ENCODE measurements at places on chromosomes 13 and 19.
A peak's percentile ranks its signal among the peaks of the same experiment; 100 is the strongest.

GRCh38 chr19:9323557-9323918 is 441 bp upstream of the ZNF559 start:
- DNase-seq: peak; percentile 76

DNA sequence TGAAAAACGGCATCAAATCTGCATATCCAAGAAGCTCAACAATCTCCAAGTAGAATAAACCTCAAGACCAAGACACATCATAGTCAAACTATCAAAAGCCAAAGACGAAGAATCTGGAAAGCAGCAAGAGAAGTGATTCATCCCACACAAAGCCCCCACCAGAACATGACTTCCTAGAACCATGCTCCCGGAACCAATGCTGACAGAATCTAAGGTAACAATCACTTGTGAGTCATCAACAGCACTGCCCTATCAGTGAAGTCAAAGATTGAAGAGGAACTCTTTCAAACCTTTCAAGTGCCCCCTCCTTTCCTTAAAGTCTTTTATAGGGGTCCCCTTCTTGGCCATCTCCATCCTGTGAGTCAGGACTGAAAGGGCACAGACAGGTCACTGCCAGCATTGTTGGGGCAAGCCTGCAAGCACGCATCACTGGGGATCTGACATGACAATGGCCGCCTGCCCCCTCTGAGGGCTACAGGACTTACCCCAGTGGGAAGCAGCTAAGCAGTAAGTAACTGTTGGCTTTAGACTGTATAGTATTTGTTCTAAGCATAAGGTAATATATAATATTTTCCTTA is at the start of gene CCDC70:
TSS of gene CCDC70 (plus strand) at position 247 of the 578 bp plus-strand sequence. CDS start 3,443 bp downstream, outside the sequence.
- no peak for DNase-seq

DNA sequence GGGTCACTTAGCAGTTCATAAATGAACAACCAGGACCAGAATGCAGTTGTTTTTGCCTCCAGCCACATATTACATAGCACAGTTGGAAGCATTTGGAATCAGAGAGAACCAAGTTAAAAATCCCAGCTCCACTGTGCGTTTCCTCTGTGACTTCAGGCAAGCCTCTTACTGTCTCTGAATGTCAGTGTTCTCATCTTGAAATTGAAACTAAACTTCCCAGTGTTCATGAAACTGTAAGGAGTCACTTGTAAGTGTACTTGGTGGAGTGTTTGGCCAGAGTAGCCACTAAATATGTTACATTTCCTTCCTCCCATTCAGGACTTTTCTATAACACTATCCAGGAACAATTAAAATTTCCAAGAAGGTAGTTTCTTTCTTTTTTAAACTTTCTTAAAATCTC is 276.8 kb downstream of the KCNRG start:
- no peak for DNase-seq

DNA sequence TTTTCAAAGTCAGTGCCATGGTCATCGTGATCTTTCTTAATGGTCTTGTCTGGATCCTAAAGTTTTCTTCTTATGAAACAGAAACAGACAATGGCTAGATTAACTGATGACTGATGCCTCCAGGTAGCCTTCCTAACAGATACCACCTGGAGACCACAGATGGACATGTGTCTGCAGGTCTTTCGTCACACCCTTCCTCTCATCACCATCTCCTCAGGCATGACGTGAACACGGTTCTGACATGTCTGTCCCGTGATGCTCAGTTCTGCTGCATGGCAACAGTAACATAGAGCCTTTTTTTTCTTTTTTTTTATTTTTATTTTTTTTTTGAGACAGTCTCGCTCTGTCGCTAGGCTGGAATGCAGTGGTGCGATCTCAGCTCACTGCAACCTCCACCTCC is 13.1 kb upstream of the LAMP1 start:
- DNase-seq: no peak

GRCh38 chr19:18708452-18709231 is 25.2 kb downstream of the CRTC1 start:
- no peak for DNase-seq

DNA sequence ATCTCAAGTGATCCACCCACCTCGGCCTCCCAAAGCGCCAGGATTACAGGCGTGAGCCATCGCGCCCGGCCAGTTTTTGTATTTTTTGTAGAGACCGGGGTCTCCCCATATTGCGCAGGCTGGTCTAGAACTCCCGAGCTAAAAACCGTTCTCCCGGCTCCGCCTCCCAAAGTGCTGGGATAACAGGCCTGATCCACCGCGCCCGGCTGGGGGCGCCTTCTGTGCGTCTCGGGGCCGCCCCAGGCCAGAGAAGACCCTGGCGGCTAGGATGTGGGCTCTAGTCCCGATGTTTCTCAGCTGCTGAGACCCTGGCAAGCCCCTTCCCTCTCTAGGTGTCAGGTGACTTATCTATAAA is 3.6 kb downstream of the ARHGAP45 start:
- DNase-seq: no peak

- no peak for DNase-seq
Measured at GRCh38 chr13:44573071-44573470, 3.1 kb downstream of the TSC22D1 start.

DNA sequence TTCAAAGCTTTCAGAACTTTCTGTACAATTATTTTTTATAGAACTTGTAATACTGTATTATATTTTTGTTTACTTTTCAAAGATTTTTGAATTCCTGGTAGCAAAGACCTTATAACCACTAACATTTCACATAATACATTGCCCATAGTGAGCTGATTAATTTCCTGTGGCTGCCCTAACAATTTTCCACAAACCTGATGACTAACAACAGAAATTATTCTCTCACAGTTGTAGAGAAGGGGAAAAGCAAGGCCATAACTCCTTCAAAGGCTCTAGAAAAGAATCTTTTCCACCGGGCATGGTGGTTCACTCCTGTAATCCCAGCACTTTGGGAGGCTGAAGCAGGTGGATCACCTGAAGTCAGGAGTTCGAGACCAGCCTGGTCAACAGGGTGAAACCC is 19.1 kb downstream of the KLF12 start:
- DNase-seq: no peak

GRCh38 chr13:70051531-70051930 is 56.1 kb upstream of the ATXN8OS start:
- DNase-seq: no peak

- DNase-seq: no peak
Measured at GRCh38 chr13:112734696-112735547, 45.1 kb downstream of the ATP11A start.

DNA sequence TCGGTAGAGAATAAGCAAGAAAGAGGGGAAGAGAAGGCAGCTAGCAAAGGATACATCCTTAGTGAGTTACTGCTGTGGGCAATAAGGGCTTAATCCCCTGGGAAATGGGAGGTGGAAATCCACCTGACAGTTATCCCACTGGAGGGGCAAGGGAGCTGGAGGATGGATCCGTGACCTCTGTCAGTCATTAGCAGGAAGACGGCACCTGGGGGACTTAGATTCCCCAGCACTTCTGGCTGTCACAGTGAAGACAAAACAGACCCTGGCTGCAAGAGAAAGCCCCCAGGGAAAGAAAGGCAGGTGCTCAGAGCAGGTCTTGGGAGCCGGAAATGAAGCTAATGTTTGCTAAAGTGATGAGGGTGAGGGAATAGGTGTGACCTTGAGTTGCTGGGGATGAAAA is 70.4 kb upstream of the MRI1 start:
- DNase-seq: no peak

GRCh38 chr13:109979228-109979627 is 192.8 kb upstream of the IRS2 start:
- no peak for DNase-seq

DNA sequence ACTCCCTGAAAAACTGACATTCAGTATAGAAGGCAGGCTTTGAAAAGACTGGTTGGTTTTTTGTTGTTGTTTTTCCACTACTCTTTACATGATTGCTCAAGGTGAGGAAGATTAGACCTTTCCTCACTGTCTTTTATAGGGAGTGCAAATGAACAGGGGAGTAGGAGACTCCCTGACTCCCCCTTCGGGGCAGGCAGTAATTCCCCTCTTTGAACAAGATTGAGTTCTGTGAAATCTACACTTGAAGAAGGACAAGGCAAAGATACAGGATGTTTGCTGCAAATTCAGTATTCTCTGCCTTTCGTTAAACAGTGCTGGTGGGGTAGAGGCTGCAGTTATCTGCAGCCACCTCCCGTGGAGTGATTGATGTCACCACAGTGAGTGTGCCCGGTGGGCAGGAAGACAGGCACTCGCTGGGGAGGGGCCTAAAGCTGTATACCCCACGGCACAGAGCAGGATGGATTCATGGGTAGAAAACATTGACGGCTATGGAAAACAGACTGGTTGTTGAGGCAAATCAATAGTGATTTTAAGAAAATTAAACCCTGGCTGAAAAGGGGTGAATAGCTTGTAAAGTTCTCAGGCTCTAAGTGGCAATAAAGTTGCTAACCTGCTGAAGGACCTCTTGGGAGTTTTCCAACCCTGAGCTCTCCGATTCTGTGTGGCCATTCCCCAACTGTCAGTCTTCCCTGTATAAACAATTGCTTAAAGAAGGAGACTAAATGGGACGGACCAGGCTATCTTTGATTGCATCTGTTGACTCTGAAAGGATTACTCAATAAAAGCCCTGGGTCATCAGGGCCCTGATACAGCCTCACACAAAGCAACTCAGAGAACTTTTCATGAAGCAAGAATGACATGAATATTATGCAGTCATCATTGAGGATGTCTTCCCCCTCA is 308.3 kb downstream of the TBC1D4 start:
- no peak for DNase-seq

DNA sequence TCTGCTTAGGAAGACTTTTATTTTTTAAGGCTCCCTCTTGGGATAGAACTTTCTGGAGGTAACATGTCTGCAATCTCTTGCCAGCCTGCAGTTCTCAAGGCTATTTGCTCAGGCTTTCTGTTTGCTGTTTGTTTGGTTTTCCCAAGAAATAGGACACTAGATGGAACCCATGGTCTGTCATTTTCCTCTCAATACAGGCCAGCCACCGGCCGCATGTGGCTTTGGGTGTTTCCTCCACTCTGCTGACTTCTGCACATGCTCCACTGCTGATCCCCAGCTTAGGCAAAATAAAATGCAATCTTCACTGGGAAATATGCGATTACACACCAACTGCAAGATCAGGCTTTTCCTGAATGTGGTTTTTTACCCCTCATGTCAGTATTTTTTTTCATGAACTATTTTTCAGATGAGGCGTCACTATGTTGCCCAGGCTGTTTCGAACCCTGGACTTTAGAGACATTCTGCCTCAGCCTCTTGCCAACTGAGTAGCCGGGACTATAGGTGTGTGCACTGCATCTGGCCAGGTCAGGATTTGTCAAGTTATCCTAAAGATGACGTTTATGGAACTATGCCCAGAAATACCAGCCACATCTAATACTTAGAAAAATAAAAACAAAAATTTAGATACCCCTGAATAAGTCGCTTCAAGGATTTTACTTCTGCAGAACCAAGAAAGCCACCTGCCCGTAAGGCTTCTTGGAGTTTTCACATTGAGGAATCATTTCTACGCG is 94.3 kb upstream of the PABPC3 start:
- DNase-seq: no peak

DNA sequence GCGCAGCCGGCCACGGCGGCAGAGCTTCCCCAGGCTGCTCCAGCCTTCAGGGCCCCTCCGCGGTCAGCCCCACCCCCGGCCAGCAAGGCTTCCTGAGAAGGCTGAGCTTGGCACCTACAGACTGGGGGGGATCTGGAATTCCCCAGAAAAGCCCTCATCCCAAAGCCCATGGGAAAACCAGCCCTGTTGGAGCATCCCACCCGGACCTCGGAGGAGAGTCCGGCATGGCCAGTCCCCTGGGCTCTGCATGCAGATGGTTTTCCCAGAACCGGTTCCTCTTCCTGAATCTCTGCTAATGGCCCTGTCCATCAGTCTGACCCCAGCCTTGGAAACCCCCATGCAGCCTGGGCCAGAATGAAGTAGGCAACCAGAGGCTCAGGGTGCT is 10.3 kb downstream of the RASA3 start:
- no peak for DNase-seq

DNA sequence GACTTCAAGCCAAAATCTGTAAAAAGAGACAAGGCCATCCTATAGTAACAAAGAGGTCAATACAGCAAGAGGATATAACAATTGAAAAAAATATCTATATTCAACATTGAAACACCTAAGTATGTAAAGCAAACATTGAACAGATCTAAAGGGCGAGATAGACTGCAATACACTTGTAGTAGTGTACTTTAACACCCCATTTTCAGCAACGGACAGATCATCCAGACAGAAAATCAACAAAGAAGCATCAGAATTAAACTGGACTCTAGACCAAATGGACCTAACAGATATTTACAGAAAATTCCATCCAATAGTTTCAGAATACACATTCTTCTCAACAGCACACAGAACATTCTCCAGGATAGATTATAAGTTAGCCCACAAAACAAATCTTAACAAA is 28.7 kb upstream of the SIAH3 start:
- no peak for DNase-seq

DNA sequence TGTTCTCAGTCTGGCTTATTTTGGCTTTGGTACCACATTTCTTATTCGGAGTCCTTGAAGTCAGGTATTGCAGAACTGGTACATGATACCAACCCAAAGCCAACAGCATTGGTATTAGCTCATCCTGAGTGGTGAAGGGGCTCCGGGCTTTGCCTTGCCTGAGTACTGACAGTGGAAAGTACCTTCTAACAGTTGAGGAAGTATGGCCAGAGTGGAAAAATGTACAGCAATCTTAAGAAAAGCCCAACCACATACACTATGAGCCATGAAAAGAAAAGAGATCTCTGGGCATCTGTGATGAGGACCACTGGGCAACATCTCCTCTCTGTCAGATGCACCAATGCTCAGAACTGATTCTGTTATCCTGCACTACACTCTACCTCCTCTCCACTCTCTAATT is 8.3 kb downstream of the LCP1 start:
- DNase-seq: peak; percentile 54

- DNase-seq: no peak
Measured at GRCh38 chr13:28199089-28199488, 60.7 kb downstream of the PAN3 start.

GRCh38 chr13:72653506-72653905 is 73.9 kb downstream of the MZT1 start:
- DNase-seq: no peak

- no peak for DNase-seq
Measured at GRCh38 chr13:82797876-82798275, 1084.4 kb downstream of the SLITRK1 start.

DNA sequence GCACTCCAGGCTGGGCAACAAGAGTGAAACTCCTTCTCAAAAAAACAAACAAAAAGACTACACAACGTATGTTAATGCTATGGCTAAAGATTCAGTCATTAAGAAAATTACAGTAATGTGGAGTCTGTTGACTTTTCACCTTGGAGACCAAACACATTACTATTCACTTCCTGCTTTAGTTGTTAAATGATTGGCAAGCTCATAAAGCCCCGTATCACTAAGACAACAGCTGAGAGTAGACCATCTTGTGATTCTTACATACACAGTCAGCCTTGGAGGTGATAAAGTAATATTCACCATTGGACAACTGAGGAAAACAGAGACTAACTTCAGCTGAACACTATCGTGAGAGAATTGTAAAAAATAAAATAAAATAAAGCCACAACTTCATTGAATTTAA is 86.5 kb downstream of the KCTD12 start:
- no peak for DNase-seq

DNA sequence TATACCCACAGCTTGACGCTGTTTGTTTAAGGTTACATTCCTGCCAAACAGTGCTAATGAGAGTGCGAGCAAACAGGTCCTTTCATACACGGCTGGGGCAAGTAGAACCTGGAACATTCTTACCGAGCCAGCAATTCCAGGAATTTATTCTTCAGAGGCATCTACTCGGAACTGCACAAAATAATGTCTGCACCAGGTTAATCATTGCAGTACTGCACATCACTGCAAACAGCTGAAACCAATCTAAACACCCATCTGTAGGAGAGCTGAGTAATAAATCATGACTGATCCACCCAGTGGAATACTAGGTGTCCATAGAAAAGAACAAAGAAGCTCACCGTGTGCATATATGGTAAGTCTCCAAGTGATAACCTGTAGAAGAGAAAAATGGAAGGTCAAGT is 1.2 kb upstream of the ZNF579 start:
- no peak for DNase-seq

Measured in stimulated activated naive B cell treated with anti-CD40 and anti-IgM and Interleukin-4, amounts not matched to agents 10 μg/mL and 1 μg/mL and 100 μg/mL, for 72 hours (primary cell).